ENCODE measurements at places on chromosomes 4 and X. TPM values are rescaled to one million over a fixed set of nuclear protein-coding genes. Genes with fewer than 3 reads are reported as not detected.

GRPEL1 gene
- total RNA-seq: 46.1 TPM

FAM149A gene
- 13.1 TPM for total RNA-seq

KCND1 gene
- total RNA-seq: 1.4 TPM

GYPA gene
- total RNA-seq: not detected

VCX3B gene
- total RNA-seq: not detected

PGAM4 gene
- not detected for total RNA-seq

ARAP2 gene
- 4.8 TPM for total RNA-seq

RNF212 gene
- total RNA-seq: 1.7 TPM

SORBS2 gene
- total RNA-seq: 535 TPM
